ENCODE measurements at places on chromosomes 4 and X.

DNA sequence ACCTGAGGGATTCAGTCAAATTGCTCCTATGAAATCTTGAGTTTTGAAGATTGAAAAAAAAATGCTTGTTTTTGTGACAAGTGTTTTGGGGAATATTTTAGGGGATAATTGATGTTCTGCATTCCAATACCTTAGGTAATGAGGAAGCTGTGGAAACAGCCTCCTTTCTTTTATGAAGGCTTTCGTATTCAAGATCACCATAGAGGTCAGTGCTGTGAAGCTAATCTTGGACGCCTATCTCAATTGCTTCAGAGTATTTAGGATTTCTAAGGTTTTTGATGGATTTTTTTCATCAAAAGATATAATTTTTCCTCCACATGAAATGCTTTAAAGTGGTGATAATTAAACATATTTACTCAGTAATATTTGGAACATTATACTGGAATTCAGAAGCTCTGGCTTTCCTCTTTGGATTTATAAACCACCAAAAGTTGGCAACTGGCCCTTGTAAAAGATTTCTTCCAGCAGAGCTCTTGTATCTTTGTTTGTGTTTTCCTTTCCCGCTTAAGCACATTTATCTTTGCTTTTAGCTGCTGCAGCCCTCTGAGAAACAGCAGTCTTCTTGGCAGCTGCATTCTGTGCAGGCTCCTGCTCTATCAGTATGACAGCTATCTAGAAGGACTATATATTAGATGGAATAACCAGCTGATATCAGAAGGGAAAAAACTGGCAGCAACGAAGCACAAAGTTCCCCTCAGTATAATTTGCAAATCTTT, 63.7 kb downstream of the HMGB2 start:
- no peak for DNase-seq

GRCh38 chr4:144647095-144647561, 1.2 kb downstream of the HHIP start:
- DNase-seq: peak; percentile 28

- DNase-seq: no peak
Observed at GRCh38 chr4:24880186-24880585, 32.7 kb downstream of the CCDC149 start.

GRCh38 chr4:86506591-86506990, 87.5 kb upstream of the PTPN13 start:
- DNase-seq: peak; percentile 6

DNA sequence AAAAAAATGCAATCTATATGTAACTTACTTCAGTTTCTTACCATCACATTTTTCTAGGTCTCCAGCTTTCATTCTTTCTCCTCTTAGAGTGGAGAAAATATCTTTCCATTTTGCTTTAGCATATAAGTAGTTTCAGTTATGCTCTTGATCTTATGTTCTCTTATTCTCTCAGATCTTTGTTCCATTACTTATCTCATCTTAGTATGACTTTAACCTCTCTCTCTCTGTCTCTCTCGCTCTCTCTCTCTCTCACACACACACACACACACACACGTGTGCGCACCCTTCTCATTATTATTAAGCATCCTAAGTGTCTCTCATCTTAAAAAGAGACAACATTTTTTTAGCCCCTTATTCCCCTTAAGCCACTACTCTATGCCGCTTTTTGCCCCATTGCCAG, 92.8 kb downstream of the FAAH2 start:
- DNase-seq: no peak

DNA sequence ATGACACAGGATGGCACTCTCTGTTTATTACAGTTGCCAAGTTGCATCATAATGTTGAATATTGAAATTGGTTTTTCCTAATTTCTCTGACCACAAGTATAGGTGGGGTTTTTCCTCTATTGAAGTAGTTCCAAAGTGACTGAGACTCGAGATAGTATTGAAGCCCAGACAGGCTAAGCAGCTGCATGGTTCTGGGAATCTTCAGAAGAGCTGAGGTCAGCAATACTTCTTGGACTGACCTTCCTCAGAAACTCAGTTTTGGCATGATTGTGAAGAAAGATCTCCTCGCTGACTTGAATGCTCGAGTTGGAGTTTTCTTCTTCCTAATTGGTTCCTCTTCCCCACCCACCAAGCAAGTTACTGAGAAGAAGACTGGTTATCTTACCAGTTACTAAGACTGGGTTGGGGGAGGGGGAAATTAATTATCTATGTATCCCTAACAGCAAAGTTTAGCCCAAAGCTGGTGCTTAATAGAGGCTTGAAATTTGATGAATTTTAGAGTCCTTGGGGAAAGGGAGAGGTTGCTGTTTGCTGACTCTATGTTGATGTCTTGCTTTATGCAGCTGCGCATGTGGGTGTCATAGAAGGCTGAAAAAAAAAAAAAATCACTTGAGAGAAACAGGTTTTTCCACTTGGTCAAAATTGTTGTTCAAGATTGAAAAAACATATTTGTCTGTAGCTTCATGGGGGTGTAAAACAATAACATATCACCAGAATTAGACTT, 91.1 kb downstream of the P2RY10 start:
- no peak for DNase-seq

Measured in nephron progenitor cell (in vitro differentiated cells).